ENCODE measurements at places on chromosomes 11 and 22.
A peak's percentile ranks its signal among the peaks of the same experiment; 100 is the strongest.

DNA sequence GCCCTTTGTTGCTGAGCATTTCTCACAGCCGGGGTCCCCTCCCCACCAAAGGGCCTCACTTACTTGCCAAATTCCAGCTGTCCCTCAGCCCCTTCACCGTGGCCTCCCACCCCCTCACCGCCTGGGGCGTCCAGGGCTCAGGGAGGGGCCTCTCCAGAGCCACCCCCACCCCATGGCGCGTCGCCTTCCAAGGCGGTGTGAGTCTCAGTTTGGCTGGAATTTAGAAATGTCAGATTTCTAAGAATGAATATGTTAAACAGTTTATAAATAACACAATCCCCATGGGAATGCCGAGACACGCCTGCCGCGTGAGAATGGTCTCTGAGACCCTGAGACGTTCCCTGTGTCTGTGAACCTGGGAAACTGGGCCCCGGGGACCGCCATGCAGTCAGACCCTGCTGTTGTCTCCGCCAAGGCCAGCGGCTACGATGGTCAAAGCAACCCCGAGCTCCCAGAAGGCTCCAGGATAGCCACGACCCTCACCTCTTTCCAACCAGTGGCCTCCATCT lies 28.9 kb downstream of the CELSR1 start:
- DNase-seq, result no peak

DNA sequence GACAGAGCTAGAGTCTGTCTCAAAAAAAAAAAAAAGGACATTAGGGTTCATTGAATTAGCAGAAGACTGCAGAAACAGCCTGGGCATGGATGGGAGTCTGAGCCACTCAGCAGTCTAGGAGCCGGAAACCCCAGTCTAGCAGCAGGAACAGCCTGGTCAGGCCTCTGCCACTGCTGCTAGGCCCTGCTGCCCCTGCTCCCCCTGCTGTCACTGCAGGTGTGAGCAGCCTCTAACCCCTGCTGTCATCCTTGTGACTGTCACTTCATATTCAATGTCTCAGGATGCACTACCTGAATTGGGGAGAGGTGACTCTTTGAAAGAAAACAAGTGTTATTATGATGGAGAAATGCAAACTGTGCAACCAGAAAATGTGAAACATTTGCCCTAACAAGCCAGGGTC lies 7.0 kb upstream of the DDX17 start:
- DNase-seq, result peak; percentile 38

- no peak for DNase-seq
Measured at GRCh38 chr11:41256041-41256440, 203.4 kb downstream of the LRRC4C start.

- no peak for DNase-seq
Measured at GRCh38 chr22:47307822-47308221, 545.4 kb downstream of the TBC1D22A start.

DNA sequence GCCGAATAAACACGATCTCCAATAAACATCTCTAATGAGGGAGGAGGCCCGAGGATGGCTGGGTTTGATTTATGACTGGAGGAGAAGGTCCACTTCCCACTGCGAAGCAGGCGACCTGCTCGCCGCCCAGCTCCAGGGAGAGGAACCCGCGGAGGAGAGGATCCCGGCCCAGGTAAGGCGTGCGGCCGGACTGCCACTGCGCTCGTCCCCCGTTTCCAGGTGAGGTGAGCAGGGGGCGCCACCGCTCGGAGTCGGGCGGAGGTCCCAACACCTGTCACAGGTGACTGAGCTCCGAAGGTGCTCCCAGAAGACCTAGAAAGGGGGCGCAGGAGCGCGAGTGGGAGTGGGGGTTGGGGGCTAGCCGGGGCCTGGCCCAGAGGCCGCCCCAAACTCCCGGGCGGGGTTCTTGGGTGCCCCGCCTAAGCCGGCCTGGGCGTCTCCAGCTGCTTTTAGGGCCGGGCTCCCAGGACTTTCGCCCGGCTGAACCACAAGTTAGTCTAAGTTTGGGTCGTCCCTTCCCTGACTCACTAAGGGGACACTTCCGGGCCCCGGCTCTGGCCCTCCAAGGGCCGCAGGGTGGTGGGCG lies 5.4 kb upstream of the PAX6 start:
- peak; percentile 79 for DNase-seq

DNA sequence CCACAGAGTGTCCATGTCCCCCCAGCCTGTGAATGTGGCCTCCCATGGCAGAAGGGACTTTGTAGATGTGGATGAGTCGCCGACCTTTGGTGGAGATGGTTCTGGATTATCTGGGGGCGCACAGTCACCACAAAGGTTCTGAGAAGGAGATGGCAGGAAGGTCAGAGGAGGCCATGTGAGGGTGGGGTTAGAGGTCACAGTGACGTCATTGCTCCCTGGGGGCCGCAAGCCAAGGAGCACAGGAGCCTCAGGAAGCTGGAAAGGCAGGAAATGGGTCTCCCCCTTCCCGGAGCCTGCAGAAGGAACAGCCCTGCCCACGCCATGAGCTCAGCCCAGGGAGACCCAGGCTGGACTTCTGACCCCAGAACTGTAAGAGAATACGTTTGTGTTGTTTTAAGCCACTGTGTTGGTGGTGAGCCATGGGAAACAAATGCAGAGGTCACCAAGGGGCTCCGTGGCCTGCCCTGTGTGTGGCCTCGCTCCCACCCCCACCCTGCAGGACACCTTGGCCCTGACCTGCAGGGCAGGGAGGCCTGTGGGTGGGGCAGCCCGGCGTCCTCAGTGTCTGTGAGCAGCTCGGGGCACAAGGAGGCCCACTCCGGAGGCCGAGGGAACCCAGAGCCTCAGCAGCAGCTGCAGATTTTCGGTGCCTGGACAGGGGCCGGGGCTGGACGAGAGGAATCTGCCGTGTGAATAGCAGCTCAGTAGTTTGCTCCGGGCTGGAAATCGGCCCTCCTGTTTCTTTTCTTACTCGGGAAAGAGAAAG lies 32.1 kb downstream of the GRAMD4 start:
- peak; percentile 89 for DNase-seq

GRCh38 chr22:17218341-17218740 lies 894 bp downstream of the ADA2 start:
- DNase-seq, result no peak

DNA sequence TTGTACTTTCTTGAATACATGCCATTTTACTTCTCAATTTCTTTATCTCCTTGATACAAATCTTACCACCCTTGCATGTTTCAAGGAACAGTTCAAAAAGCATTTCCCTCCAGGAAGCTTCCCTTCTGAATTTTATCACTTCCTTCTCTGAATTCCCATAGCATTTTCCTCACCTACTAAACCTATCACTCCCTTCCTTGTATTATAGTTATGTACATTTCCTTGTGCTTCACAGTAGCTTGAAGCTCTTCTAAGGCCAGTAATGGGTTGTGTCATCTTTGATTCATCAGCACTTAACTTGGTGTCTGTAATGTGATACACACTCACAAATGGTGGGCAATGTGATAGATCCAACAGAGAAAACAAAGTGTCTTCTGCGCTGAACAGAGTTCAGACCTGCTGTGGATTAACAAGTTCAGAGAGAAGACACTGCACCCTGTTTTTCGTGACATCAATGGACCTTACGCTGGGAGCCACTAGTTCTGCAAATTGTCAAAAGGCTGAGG lies 127.5 kb downstream of the CCDC81 start:
- no peak for DNase-seq

DNA sequence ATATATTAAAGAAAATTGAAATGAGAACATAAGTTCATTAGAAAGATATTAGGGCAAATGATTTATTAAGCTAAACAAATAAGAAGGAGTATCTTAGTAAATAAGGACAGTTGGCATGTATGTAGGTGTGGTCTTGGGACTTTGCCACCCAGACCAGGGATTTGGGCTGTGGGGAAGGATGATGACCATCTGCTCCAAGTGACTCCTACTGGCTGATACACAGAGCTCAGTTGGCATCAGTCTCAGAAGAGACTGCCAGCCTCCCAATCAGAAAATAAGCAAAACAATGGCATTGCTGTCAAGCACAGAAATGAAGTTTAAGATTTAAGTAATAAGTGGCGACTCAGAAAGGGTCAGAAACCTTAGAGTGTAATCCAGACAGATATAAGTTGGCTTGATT lies 49.5 kb downstream of the PAX6 start:
- no peak for DNase-seq

- DNase-seq, result no peak
Measured at GRCh38 chr11:120198787-120199469, 11.9 kb upstream of the OAF start.

GRCh38 chr22:20465759-20466077 lies 28.1 kb upstream of the SCARF2 start:
- DNase-seq, result no peak

DNA sequence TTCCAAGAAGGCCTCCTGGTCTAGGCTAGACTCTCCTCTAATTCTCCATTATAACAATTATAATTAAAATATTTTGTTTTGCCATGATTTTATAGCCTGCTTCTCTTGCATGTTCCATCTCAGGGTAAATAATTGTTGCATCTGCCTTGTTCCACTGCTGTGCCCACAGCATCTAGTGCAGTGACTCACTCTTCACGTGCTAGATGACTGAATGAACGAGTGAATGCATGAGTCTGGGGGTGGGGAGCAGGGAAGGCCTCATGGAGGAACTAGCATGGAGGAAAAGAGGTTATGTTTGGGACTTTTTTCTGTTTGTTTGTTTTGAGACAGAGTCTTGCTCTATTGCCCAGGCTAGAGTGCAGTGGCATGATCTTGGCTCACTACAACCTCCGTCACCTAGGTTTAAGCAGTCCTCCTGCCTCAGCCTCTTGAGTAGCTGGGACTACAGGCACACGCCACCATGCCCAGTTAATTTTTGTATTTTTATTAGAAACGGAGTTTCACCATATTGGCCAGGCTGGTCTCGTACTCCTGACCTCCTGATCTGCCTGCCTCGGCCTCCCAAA lies 5.2 kb upstream of the OAF start:
- no peak for DNase-seq

DNA sequence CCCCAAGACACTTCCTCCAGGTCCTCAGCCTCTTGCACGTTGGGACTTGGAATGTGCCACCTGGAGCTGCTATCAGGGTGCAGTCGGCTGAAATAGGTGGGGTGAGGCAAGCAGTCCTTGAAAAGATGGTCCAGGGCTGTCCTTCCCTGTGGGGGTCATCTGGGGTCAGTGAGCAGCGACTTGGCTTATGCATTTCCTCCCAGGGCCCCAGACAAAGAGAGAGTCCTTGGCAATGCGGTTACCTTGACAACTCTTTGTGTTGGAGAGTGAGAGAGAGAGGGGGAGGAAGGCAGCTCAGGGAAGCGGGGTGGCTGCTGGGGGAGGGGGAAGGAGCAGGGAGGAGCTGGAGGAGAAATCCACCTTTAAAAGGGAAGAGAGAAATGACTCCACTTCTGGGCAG lies 93.8 kb downstream of the MIAT start:
- DNase-seq, result no peak

GRCh38 chr11:1459219-1459575 lies 27.4 kb downstream of the MOB2 start:
- no peak for DNase-seq

Data from HuH-7.5 (cell line).